Stimulated activated CD8-positive, alpha-beta memory T cell treated with anti-CD3 and anti-CD28 coated beads, Interleukin-15, amount 100 ng/mL, for 4 hours (primary cell): ENCODE measurements at places on chromosomes 6 and 20.

GRCh38 chr6:155195903-155196302 is 67.9 kb upstream of the CLDN20 start:
- DNase-seq, result no peak

DNA sequence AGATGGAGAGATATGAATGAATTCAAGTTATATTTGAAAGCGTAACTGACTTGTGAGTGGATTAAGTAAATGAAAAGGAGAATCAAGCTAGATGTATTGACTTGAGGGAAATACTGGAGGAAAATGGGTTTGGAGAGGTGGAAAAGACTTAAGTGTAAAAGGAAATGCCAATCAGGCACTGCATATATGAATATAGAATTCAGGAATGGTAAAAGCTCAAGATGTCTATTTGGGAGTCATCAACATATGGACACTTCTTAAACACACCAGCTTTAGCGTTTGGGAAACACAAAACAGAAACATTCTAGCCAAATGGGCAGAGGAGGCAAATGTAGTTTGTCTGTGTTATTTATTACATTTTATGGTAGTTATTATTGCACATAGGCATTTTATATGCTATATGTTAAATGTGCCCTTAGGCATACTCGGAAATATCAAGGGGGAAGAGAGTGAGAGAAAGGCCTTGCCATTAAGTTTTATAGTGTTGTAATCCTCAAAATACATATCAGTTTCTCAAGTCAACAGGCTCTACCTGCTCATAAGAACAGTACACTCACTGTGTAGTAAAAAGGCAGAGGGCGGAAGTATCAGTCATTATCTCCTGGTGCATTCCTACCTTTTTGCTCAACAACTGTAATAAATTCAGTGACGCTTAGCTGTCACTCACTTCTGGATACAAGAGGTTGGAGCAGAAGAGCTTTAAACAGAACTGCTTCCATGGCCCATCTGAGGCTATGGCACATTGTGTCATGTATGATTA is 33.7 kb upstream of the ME1 start:
- DNase-seq, result no peak

DNA sequence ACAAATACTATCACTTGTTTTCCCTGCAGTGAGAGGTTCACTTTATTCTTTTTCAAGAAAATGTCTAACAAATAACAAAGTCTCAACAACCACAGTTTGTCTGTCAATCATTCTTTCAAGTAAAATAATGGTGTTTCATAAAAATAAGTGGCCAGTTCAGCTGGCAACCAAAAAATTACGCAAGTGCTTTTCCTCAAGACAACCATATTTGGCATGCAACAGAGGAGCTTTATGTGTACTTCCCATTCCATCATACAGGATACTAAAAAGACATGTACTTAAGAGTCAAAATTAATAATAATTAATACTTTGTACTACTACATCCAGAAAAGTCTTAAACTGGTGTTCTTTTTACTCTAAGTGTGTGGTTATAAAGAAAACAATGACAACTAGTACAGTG is 34.6 kb downstream of the ATG5 start:
- no peak for DNase-seq

DNA sequence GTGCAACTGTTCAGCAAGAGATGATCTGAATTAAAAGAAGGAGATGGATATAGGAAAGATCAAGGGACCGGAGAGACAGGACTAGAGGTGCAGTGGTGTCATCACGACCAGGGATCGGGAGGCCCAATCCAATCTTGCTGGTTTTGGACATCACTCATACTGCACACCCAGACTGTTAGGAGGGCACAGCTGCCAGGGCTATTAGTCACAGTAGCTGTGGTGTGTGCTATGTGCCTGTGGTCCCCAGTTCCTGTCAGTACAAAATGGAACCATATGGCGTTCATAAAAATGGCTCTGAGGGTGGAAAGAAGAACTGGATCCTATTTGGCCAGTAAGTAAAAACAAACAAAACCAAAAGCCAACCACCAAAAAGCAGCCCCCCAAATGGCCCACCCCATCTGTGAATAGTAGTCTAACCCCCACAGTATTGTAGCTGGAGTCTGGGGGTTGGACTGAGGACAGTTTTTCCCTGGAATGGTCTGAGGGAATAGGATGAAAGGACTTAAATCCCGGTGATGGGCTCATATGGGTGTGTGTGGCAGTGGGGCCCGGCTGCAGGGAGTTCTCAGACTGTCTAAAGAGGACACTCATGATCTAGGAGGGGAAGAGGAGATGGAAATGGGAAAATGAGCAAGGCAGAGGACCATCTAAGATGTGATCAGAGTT is 9.3 kb upstream of the NNAT start:
- DNase-seq, result no peak

DNA sequence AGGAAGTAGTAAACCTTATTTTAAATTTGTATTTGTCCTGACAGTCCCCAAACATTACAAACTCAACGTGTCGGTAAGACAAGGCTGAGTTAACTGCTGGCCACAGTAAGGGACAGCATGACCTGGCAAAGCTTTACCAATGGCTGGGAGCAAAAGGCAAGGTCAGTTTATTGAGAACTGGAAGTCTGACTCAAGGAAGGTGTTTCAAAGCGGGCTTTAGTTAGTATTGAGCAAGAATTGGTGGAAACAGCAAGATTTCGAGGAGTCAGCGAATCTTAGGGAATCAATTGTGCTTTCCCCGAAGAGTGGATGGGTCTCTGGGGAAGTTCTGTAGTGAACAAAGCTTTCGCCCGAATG is 885 bp upstream of the GZF1 start:
- no peak for DNase-seq

DNA sequence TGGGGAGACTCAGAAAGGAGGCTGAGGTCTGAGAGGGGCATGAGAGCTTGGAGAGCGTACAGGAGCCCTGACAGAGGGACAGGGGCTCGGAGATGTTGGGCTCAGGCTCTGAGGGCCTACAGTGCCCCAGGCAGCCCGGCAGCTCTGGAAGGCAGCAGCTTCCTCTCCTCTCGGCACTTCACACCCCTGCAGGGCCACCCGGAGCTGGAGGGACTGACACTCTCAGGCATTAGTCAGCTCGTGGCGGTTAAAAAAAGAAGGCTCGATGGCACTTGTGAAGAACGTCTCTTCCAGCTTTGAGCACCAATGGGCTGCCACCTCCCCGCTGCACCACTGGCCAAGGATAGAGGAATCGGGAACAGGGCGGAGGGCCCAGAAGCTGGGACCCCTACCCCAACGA is 62.6 kb upstream of the SIRPA start:
- no peak for DNase-seq

- DNase-seq, result no peak
Observed at GRCh38 chr6:142843361-142843760, 101.6 kb downstream of the HIVEP2 start.

- no peak for DNase-seq
Observed at GRCh38 chr6:63923139-63923739, 287.6 kb downstream of the PHF3 start.

DNA sequence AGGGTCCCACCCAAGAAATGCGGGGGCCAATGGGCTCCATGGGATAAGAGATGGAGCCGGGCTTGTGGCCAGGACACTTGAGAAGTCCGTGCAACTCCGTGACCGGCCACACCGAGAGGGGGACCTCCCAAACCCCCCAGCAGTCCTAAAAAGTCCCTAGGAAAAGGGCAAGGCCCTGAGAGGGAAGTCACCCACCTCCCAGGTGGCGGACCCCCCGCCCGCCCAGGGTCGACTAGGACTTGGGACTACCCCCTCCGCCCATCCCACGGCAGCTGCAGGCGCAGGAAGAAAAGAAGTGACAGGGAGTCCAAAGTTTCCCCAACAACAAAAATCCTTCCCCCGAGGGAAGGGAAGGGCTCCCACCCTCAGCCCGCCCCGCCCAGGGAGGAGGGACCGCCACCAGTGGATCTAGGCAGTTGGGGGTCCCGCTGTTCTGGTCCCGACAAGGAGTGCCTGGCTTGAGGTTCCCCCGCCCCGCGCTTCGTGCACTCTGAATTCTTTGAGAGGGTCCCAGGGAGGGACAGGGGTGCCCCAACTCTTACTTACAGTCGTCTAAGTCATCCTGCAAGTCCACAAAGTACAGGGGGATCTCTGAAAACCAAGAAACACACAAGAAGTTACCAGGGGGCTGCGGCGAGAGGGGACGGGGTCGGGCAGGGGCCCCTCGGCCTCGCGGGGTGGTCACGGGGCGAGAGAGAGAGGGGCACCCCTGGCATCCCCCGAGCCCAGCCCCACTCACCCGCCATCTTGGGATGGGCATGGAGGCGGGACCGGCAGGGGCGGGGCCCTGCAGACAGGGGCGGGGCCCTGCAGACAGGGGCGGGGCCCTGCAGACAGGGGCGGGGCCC is 611 bp upstream of the RAB22A start:
- DNase-seq, result no peak

GRCh38 chr6:149108038-149108748 is 209.3 kb upstream of the TAB2 start:
- DNase-seq, result no peak

DNA sequence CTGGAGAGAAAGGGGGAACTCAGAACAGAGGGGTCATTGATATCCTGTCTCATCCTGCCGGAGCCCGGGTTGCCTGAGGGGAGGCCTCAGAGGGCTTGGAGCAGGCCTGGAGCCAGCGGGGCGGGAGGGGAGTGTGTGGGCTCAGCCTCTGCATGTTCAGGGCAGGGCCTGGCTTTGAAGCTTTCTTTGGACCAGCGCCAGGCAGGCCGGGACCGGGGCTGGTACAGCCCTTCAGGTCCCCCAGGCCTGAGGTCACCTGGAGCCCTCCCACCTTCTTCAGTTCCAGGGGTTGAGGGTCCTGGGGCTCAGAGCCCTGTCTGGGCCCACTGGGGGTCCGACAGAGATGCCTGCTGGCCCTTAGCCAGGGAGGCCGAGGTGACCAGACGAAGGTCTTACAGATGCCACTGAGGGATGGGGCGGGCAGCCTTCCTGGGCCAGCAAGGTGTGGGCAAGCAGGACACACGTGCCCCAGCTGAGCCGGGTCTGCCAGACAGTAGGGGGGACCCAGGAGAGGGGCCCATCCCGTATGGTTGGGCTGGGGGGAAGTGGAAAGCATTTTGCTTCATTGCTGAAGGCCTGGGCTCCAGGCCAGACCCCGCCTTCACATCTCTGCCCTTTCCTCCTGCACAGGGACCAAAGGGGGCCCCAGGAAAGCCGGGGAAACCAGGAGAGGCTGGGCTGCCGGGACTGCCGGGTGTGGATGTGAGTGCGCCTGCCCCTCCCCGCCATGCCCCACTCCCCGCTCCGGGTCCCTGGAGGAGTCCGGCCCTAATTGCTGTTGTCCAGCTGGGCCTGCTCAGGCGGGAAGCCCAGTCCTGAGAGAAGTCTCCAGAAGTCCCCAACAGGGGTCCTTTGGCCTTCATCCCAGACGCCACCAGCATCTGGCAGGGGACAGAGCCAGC is 2.0 kb downstream of the COL9A3 start:
- no peak for DNase-seq

DNA sequence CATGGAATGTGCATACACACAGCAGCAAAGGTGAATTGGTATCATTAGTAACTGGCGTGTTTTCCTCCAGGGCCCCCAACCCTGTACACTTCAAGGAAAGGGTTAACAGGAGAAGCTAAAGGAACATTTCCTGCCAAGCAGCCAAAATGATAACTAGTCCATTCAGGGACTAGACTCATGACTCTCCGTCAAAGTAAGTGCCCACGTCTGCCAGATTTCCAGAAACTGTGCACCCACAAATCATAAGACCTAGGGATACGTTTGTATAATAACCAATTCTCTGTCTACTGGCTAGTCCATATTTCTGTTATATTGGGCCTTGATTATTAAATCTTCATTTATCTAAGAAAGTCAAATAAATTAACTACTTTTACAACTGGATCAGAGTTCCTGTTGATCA is 76.0 kb upstream of the NHSL1 start:
- DNase-seq, result no peak

- DNase-seq, result no peak
Observed at GRCh38 chr20:19555726-19556125, 202.3 kb upstream of the RIN2 start.

GRCh38 chr20:36528176-36528874 is 13.0 kb upstream of the MYL9 start:
- no peak for DNase-seq

- DNase-seq, result no peak
Observed at GRCh38 chr6:151374036-151374683, 17.2 kb downstream of the ZBTB2 start.

- no peak for DNase-seq
Observed at GRCh38 chr6:16168858-16169257, 40.0 kb downstream of the MYLIP start.

DNA sequence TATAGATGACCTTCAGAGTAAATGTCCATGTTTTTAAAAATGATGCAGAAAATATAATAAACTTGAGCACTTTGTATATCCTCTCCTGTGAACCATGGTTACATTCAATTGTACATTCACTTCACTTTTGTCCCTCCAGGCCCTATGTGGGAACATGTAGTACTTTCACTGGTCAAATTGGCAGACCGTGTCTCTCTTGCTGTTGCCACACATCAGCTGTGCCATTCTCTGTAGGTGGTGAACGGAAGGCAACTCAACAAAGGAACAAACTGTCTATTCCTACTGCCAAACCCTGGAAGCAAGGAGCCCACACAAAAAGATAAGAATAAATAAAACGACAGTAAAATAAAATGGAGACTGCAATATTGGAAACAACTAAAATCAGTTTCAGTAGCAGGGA is 2.0 kb downstream of the ROS1 start:
- DNase-seq, result no peak

DNA sequence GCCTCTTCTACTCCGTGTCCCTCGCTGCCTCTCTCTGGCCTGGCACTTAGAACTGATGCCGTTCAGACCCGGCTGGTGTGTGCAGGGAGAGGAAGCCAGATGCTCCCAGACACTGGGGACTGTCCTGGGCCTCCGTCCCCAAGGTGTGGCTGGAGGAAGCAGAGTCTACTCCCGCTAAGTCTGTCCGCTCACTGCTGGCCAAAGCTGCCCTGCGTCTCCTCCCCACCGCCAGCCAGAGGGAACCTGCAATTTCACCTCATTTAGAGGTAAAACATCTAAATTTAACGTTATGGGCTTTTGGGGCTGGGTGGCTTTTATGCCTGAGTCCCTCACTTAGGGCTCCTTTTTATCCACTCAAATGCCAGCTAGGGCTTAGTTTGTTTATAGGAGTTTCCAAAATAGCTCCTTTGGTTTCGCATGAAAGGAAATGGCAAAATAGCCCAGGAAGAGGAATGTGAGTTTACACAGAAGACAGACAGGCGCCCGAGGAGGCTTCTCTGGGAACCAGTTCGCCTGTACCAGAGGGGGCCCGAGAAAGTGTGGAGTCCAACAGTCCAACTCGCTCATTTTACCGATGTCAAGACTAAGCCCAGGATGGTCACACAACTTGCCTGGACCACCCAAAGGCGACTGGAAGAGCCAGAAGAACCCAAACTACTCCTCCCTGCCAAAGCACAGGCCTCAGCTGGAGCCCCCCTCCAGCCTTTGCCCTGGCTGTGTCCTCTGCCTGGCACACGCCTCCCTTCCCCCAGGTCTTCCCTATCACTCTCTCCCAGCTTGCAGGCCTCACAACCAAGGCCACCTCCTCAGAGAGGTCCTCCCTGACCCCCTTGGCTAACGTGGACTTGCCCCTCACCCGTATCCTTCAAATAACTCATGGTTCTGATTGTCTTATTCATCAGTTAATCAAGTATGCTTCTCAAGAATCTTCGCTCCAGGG is 54.5 kb downstream of the RIPOR3 start:
- DNase-seq, result no peak
